ENCODE measurements at places on chromosomes 6 and 20.

DNA sequence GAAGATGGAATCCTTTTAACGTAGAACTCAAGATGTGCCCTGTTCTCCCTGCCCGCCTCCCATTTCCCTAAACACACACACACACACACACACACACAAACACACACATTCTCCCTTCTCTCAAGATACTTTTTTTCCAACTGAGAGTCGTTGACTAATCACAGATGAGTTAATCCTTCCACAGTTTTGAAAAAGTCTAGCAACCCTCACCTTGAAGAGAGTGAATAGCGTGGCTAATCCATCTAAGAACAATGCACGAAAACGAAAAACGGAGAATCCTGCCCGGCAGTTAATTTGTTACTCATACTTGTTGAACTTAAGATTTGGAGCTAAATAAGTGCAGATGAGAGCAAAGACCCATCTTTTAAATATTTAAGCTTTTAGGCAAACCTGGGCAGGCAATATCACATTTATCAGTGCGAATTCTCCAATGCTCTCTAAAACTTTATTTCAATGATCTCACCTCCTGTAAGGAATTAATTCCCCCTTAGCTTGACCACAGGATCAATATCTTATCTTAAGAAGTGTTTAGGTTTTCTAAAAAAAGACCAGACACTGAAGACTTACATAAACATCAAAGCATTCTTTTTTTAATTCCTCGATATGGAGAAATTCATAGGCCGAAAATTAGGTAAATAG is 1.1 kb downstream of the AGPAT4 start:
- DNase-seq = no peak

- no peak for DNase-seq
These were observed 30.2 kb downstream of the ARHGAP18 start for GRCh38 chr6:129679758-129680157.

DNA sequence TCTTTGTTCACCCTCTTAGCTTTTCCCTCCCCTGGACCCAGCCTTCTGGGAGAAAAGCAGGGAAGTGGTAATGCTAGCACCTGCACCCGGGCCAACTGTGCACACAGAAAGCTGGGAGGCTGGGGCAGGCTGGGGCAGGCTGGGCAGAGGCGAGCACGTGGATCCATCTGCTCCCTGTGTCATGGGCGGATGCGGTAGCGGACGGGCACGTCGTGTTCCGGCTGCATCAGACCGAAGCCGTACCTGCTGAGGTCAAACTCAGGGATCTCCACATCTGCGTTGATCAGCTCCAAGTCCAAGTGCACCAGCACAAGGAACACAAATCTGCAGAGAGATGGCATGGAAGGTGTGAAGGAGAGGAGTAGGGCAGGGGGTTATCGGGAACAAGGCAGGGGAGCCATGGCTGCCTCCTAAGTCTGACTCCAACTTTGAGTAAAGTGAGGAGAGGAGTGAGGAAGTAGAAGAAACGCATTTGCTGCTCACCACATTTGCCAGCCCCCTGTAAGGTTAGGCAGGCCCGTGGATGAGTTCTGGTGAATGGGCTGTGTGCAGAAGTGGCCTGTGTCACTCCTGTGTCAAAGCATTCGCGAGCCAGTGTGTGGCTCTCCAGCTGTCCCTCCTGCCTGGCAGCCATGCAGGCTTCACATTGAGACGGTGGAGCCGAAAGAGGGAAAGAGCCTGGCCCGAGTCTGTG is 25.4 kb upstream of the KCNB1 start:
- DNase-seq = no peak

DNA sequence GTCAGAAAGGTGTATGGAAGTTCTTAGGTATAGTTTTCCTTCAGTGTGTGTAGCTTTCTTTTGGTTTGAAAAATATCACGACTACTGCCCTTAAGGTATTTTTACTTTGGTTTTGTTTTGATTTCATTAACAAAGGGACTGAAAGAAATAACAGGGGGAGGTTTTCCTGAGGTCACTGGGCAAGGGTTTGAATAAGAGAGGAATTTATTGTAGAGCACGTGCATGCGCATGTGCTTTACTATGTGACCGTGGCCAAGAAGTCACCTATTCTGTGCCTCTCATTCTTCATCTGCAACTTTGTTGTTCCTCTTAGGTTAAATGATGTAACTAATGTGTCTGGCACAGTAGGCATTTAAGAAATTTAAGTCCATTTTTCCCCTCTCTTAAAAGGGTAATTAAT is 4.1 kb upstream of the MAN1A1 start:
- no peak for DNase-seq

DNA sequence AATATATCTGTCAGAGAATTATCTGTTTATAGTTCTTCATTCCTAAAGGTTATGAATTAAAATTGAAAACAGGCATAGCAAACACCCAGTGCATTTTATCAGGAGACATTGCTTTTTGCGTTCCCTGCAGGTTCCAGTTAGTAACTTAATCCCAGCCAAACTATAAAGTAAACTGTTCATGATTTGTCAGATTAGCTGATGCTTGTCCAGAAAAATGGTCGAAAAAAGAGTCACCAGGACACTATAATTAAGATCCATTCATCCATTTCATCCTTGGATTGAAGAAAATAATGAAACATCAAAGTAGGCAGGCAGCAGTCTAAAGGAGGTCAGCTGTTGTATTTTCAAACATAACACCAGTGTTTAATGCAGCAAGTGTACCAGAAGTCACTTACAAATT is 75.9 kb downstream of the EPHA7 start:
- DNase-seq = no peak

DNA sequence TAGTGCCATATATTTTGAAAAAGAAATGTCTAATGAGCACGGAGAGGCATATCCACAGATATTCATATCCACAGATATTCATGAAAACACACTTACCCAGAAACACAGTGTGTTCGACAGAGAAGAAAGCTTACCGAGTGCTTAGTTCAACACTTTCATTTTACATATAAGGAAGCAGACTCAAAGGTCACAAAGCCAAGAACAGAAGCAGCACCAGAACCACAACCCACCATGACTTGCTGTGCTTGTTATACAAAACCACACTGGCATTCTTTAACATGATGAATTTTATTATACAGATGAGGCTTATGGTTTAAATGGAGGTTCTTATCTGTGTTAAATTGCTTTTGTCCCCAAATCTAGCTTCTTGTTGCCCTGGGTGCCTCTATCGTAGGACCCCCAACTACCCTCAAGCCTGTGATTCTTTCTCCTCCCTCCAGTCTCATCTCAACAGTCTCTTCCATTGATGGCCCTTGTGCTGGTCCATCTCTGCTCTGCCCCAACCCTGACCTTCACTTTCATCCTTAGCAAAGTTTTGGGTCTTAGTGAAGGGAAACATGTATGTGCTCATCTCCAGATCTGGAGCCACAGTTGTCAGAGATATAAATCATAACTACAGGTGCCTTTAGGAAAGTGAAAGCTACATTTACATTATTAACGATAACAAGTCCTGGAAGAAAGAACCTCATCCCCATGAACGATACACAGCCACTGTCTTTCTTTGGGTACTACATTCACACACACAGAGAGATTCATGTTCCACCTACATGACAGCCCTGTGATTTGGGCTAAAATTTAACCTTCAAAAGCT is 40.0 kb downstream of the SF3B5 start:
- DNase-seq = no peak

- DNase-seq = no peak
These were observed 112.0 kb upstream of the CARMIL1 start for GRCh38 chr6:25166955-25167748.

GRCh38 chr6:150336299-150336698 is 32.5 kb upstream of the IYD start:
- DNase-seq = no peak

GRCh38 chr6:105001063-105001462 is 44.2 kb downstream of the LIN28B start:
- DNase-seq = no peak

DNA sequence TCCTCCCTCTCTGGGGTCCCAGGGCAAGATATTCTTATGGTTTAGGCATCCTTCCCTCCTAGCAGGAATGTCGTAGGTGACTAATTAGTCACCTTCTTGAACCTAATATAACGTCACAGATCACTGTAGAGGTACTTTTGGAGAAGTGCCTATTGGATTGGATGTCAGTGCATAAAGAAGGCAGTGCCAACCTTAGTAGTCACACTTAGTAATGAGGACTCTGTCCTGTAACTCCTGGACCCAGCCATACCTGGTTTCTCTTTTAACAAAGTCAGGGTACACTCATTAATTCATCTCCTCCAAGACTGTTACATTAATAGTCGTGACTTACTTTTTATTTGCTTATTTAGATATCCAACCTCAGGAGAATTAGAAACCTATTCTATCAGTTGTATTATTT is 20.0 kb downstream of the VTA1 start:
- no peak for DNase-seq

- no peak for DNase-seq
These were observed 693.8 kb downstream of the KHDRBS2 start for GRCh38 chr6:61592238-61592637.

DNA sequence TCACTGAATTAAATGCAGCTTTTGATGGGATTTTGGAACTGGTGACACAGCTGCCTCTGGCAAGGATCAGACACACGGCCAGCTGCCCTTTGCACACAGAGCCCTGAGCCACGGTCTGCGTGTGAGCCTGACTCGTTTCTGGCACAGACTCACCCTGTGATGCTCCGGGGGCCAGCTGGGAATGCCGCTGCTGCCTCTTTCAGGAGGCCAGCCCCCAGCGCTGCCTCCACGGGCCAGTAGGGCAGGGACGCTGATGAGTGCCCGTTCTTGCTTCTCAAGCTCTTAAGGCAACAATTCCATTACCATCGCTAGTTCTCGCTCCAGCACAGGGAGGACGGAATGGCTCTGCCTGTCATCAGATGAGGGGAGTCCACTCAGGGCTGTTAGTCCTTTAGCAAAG is 61.6 kb downstream of the IRF4 start:
- no peak for DNase-seq

- no peak for DNase-seq
These were observed 116.2 kb downstream of the SGK1 start for GRCh38 chr6:134201716-134202115.

DNA sequence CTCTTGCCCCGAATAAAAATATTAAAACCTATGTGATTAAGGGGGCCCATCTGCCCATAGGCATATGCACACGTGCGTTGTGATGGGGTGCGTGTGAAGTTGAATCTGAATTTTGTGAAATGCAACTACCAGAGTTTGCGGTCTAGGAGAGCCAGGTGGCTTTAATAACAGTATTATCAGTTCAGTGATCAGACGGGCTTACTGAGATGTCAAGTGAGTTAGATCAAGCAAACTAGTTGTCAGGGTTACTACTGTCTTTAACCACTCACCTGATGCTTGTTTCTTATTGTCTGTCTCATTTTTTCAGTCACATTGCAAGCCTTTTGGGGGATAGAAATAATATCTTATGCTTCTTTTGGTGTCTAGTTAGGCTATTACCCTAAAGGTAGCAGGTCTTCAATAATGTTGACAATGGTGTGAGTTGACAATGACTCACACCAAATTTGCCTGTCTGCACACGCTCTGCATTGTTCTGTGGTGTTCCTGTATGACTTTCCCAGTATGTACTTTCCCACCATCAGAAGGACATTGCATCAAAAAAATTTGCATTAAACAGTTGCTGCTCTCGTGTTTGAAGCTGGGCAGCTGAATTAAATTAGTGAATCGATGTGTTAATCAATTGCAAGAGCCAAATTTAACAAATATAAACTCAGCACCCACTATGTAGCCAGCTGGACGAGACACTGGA is 103.1 kb upstream of the NAA20 start:
- no peak for DNase-seq

DNA sequence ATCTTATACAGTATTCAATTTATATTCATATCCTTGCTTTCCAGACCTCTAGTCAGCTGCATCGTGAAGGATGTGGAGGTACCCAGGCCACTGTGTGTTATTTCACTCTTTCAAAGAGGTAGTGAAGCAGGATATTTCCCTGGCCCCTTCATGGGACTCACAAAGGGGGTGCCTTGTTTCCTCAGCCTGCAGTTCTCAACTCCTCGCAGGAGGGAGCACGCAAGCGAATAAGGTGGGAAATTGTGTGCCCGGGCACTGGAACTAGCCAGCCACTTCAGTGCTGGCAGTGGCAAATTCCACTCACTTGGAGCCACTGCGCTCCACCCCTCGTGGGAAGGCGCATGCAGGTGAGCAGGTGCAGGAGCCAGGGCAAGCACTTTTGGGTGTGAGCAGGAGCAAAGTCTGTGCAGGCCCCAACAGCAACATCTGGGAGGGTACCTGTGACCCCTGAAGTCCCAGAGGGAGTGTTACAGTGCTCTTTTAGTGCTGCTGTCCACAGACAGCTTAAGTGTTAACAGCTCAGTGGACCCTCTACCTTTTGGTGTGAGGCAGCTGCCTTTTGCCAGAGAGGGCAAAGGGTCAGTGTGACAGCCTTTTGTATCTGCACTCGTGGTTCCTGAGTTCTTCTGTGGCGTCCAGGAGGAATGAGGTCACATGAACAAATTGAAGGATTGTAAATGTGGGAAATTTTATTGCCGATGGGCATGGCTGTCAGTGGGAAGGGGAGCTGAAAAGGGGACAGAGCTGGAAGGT is 49.4 kb upstream of the FAM135A start:
- no peak for DNase-seq

- no peak for DNase-seq
These were observed 157.5 kb downstream of the SCP2D1 start for GRCh38 chr20:18971121-18971520.

DNA sequence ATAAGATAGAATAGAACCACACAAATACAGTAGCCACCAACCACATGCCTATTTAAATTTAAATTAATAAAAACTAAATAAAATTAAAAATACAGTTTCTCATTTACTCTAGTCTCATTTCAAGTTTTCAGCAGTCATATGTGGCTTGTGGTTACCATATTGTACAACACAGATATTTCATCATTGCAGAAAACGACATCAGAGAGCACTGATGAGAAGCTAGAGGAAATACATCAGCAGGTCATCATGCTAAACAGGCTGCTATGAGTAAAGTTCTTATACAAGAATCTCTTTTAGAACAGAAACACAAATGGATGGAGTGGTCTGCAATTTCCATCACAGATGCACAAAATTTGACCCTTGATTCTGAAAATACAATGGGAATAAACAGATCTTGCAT is 36.6 kb downstream of the TBC1D32 start:
- DNase-seq = no peak

- DNase-seq = no peak
These were observed 29.4 kb upstream of the CLIC5 start for GRCh38 chr6:46044881-46045617.

- DNase-seq = no peak
These were observed 251.1 kb downstream of the PAX1 start for GRCh38 chr20:21956591-21956990.

GRCh38 chr6:19590501-19591131 is 246.6 kb upstream of the ID4 start:
- DNase-seq = no peak
